ENCODE measurements at places on chromosomes 7 and 10.

DNA sequence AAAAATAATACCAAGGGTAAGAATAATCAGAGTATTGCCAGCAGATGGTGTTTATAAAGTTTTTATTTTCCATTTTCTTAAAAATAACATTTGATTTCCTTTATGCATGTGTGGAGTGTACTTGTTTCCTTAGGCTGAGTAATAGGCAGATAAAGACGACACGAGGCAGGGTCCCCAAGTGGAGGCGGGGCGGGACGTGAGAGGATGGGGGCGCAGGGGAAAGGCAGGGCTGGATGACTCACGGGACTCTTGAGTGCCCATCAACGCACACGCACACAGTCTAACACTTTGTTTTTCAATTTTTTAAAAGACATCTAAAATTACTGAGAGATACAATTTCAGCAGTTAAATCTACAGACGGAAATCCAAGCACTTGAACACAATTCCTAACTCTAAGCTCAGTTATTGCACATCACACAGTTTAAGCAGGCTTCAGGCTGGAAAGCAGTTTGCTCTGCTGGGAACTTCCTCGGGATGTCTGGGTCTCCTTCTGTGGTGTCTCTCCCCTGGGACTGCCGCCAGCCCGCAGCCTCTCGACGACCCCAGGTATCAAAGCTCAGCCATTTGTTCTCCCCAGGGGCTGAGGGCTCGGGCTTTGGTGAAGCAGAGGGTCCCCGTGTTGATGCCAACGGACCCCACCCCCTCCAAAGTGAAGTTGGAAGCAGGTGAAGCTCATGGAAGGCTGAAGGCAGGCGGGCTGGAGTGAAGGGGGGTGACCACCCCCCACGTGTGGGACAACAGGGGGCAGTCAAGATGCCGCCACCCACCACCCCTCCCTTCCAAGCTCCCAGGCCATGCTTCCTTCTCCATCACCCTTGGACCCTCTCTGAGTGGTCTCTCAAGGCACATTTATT lies 29.1 kb downstream of the SPOCK2 start:
- DNase-seq, result no peak

DNA sequence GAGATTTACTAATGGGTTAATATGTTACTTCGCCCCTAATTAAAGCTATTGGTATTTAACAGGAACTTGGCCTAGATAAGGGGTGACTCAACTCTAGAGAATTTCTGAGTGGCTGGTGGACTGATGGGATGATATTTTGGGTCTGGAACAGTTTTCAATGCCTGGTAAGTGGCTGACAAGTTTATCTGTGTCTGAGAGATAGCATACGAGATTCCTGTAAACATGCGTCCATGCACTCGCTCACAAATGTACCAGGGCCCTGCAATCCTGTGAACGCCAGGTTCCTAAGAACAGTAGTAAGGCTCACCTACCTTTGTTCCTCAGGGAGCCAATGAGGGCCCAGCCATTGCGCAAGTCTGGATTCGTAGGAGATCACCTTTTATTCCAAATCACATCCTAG lies 683.8 kb upstream of the ANKRD30A start:
- DNase-seq, result no peak

- no peak for DNase-seq
Measured at GRCh38 chr10:63700631-63701156, 179.5 kb downstream of the REEP3 start.

DNA sequence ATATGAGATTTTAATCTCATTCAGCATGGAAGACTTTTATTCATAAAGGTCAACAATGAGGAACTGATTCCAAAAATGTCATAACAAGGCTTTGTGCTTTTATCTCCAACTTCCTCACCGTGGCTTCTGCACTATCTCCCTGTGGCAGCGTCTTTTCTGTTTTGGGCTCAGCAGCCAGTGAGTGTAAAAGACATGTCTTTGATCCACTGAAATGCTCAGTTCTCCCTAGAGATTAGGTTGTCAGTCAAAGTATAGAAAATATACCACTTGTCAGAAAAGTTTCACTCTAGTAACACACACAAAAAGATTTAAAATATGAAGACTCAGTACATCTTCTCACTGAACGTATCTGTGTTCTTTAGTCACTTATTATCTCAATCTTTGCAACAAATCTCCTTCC lies 901.8 kb upstream of the ZWINT start:
- no peak for DNase-seq

DNA sequence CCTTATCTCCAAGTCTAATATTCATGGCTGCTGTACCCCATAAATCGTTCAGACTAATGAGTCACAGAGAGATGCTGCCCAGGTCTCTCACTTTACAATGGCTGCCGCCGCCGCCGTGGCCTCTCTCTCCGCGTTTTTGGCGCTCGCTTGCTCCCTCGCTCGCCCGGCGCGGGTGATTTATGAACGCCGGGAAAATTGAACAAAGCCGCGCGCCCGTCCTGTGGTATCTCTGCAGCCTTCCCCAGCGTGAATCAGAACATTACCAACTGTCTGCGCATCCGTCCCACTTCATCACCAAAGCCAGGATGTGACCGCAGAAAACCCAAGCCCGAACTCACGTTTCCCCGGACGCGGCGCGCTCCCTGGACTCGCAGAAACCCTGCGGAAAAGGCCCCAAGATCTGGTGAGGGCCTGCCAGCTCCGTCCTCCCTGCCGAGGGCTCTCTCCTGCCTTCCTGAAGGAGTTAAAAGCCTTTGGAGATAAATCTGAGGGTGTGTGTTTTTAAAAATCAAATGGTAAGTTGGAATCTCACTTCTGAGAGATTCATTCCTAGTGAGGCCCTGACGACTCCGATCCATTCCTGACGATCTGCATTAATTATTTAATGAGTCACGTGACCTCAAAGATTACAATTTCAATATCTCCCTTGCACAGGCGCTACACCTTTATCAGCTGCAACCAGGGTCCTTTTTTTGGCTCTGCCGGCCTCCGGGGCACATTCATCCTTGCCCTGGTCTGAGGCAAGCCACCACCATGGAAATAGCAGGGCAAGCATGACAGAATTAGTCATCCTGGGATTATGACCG lies 6.3 kb downstream of the HOXA4 start:
- peak; percentile 27 for DNase-seq

DNA sequence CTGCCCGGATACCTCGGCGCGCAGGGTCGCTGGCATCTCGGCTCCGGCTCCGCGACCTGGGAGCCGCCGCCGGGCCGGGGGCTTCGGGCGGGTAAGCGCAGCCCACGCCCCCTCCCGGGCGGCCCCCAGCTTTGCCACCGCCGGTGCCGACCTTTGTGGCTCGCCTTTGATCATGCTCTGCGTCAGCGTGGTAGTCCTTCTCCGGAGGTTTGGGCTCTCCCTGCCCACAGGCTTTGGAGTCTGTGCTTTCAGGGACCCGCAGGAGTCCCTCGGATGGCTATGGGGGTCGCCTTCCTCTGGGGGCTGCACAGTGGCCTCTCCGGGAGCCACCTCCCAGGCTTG lies 7.3 kb downstream of the ATP6V1F start:
- DNase-seq, result no peak

GRCh38 chr10:93139059-93139655 lies 65.5 kb downstream of the CYP26A1 start:
- no peak for DNase-seq

DNA sequence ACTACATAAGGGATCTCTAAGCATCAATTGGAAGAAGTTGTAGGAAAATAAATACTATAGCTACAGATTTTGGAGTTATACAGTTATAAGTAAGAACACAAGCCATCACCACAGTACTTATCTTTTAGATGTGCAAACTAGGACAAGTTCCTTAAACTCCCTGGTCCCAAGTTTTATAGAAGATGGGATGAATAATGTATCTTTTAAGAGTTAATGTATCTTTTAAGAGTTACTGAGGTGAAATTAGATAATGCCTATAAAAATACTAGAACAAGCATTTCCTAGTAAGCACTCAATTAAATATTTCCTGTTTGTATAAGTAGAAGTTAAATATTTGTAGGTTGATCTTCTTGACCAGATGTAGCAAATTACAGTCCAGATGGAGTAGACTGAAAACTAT lies 56.8 kb downstream of the SEMA3A start:
- DNase-seq, result no peak

DNA sequence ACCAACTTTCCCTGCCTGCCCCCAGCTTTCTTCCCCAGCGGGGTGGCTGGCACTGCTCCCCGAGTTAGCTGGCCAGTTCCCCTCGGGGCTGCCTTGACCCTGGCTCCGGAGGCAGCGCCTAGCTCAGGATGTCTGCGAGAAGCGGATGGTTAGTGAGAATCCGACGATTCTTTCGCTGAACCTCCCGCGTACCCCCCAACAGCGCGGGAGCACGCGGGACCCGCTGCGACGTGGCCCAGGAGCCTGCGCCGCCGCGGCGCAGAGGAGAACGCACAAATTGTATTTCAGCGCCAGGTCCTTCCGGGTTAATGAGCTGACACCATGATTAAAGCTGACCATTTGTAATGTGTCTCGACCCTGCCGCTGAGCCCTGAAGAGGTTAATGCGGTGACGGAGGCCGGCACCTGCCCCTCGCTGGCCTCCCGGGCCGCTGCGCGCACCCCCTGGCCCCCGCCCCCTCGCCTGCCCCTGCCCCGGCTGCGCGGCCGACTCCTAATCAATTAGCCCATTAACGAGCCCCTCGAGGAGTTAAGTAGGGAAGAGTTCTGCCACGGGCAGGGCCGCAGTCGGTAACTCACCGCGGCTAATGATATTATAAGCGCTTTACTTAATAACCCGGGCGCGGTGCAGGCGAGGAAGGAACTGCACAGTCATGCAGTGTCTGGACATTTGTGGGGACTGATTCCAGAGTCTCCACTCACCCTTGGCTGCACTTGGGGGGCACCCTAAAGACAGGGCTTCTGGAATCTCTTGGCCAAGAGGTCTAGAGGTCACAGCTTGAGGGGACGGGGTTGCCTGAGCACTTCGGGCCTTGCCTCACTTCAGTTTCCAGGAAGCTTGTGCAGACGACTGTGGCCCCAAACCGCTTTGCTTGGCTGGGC lies 1.7 kb upstream of the HMX2 start:
- DNase-seq, result no peak

GRCh38 chr7:96224685-96225084 lies 97.2 kb downstream of the SLC25A13 start:
- no peak for DNase-seq

DNA sequence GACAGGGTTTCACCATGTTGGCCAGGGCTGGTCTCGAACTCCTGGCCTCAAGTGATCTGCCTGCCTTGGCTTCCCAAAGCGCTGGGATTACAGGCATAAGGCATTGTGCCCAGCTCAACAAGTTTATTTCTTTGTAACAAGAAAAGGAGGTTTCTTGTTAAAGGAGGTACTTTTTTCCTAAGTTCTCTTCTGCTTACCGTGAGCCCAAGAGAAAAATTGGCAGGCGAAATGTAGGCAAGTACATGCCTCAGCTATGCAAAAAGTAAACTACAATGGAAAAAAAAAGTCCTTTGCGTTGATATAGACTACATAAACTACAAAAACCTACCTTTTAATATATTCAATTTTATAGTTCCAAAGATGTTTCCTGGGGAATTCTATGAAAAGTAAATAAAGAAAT lies 122.6 kb downstream of the DKK1 start:
- DNase-seq, result no peak

- DNase-seq, result no peak
Measured at GRCh38 chr7:50994753-50995319, 212.1 kb upstream of the GRB10 start.

- no peak for DNase-seq
Measured at GRCh38 chr7:832167-832967, at the start of gene SUN1. Gene SUN1 (plus strand): TSS chr7:832476. CDS start chr7:832525, 49 bp downstream.

- no peak for DNase-seq
Measured at GRCh38 chr10:75191821-75192568, 18.6 kb upstream of the VDAC2 start.

GRCh38 chr10:100008708-100009282 lies 952 bp downstream of the DNMBP start:
- DNase-seq, result no peak

- no peak for DNase-seq
Measured at GRCh38 chr10:1360011-1360557, 303.9 kb downstream of the WDR37 start.

- DNase-seq, result peak; percentile 45
Measured at GRCh38 chr10:68897336-68897741, 3.8 kb upstream of the DDX50 start.

GRCh38 chr10:4242561-4243035 lies 457.6 kb upstream of the KLF6 start:
- no peak for DNase-seq

DNA sequence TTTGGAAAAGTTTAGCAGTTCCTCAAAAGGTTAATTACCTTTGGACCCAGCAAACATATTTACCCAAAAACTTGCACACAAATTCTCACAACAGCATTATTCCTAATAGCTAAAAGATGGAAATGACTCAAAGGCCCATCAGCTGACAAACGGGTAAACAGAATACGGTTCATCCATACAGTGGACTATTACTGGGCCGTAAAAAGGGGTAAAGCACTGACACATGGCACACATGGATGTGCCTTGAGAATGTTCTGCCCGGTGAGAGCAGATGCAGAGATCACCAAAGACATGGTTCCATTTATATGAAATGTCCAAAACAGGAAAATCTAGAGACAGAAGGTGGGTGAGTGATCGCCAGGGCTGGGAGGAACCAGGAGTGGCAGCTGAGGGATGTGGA lies 95.2 kb upstream of the DNAJB6 start:
- DNase-seq, result no peak

GRCh38 chr10:36808625-36809362 lies 316.6 kb upstream of the ANKRD30A start:
- no peak for DNase-seq

DNA sequence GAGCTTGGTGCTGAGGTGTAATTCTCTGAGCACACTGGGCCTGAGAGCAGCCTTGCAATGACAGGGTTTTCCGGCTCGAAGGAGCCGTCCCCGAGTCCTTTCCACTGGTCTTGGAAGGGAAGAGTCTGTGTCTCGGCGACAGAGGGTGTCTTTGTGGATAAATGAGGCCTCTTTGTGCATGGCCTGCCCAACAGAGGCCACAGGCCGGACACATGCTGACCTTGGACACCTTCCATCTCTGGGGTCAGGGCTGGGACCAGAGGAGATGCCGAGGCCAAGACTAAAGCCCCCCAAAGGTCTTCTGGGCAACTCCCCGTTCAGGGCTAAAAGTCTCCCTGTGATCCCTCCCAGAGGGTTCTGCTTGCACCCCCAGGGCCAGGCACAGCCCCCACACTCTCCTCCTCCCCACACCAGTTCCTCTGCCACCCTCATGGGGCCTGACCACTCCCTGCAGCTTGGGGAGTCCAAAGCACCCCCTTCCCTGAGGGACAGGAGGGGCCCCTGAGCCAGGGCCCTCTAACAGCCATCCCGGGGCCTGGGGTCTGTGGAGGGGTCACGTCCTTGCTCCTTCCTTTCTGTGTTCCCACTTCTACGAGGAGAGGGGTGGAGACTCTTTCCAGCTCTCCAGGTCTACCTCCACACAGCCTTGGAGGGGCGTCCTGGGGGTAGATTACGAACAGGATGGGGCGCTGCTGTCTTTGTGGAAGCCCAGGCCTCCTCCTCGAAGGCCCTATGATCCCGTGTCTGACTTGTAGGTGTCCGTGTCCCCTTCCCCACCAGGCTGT lies 130.6 kb upstream of the FAM20C start:
- no peak for DNase-seq

Data from liver (tissue), 10 donors.